Spinal cord (tissue), 10 donors: ENCODE measurements at places on chromosomes 12 and 14.
A peak's percentile ranks its signal among the peaks of the same experiment; 100 is the strongest.

DNA sequence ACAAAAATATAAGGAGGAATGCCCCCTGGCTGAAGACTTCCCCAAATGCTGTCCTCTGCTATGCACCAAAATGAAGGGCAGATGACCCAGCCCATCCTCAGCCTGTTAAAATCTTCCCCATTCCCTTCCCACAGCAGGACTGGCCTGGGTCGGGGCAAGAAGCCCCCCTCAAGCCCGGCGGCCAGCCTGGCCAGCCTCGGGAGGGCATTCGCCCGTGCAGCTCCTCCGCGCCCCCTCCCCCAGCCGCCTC, 413 bp downstream of the RARG start:
- no peak for DNase-seq

DNA sequence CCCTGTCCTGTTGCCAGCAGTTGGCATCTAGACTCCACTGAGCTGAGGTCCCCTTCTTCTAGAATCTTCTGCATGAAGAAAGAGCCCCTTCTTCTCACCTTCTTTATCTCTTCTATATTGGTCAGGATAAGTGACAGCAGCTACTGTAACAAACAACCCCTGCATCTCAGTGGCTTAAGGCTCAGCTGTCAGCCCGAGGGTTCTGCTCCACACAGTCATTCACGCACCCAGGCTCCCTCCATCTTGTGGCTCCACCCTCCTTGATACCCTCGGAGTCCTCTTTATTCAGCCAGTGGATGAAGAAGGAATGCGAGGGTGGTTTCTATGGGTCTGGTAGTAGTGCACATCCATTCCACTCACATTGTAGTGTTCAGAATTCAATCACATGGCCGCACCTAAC, 10.5 kb upstream of the RFLNA start:
- no peak for DNase-seq

DNA sequence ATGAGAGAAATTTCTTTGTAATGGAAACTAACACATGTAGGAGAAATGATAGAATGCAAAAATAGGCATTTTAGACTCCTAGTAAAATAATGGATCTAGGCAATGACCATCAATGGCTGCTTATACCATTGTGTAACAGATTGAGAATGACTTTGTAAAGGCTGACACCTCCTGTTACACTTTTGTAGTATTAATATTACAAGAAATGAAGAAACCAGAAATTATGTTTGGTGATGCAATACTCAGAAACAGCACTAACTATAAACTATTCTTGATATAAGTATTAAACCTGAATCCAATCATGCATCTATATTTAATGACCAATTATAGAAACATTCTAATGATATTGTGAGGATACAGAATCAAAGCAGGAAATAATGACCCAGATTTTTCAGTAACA, 108.5 kb upstream of the CNTN1 start:
- DNase-seq: no peak

DNA sequence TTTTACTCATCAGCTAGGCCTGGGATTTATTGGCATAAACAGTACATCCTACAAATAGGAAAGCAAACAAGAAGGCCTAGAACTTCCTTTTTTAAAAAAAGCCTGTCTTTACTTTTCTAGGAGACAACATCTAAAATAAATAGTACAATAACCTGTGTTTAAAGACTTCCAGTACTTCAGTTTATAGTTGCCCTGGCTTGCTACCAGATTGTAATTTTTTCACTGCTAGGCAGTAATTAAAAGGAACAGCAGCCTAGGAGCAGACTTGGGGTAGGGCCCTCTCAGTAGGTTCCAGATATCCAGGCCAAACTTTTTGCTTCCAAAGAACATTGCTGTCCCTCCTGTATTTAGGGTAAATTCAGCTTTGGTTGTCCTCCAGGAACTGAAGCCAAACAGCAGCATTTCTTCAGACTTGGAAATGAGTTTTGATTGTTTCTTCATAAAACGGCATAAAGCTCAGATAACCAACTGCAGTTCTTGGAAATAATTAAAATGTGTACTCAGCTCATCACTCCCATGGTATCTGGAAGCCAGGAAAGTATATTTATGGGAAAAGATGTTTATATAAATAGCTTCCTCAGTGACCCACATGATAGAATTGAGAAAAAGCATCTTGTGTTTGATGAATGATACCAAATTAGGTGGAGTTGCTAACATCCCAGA, 61.7 kb downstream of the PPP1R36 start:
- no peak for DNase-seq

DNA sequence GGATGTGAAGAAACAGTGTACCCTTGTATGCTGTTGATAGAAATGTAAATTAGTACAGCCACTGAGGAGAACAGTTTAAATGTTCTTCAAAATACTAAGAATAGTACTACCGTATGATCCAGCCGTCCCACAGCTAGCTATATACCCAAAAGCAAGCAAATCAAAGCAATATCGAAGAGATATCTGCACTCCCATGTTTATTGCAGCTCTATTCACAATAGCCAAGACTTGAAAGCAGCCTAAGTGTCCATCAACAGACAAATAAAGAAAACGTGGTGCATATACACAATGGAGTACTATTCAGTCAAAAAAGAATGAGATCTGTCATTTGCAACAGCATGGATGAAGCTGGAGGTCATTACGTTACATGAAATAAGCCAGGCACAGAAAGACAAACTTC, 88.5 kb upstream of the SLC38A4 start:
- DNase-seq: no peak

DNA sequence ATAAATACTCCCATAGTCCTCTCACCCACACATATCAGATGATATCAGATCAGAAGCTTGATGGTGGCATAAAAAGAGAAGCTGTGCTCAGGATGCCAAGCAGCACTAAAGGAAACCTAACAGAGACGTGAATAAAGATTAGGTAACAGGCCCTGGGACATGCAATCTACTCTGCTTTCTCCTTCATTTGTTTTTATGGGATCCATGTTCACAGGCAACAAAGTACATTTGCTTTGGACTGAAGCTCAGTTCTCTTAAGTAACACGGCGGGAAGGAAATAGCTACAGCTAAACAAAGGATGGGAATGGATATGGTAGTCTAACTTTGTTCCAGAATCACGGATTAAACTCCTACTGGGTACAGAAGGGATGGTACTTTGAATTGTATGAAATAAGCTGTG, 119.5 kb downstream of the TTC7B start:
- DNase-seq: peak; percentile 65

GRCh38 chr14:77561881-77562280, 54.6 kb downstream of the SPTLC2 start:
- DNase-seq: no peak

- DNase-seq: peak; percentile 38
Measured at GRCh38 chr14:101070540-101071492, 167.3 kb upstream of the RTL1 start.
